Skeletal muscle tissue (tissue), 5 donors: ENCODE measurements at places on chromosomes 12 and 14. TPM values are rescaled to one million over a fixed set of nuclear protein-coding genes. Genes with fewer than 3 reads are reported as not detected.

Gene IRAK4
- total RNA-seq, result 7.3 TPM

Gene SYNE2
- total RNA-seq, result 81.4 TPM

Gene SLCO1B1
- not detected for total RNA-seq

Gene NKX2-1
- not detected for total RNA-seq

Gene PRICKLE1
- total RNA-seq, result 27.1 TPM

Gene TAS2R13
- total RNA-seq, result 4.2 TPM

Gene MANSC1
- total RNA-seq, result 1.6 TPM

Gene ABCC9
- total RNA-seq, result 111 TPM

Gene UBE3B
- total RNA-seq, result 21.4 TPM

Gene SLC16A7
- total RNA-seq, result 9.4 TPM

Gene TDP1
- total RNA-seq, result 12.5 TPM

Gene FAM222A
- 1.0 TPM for total RNA-seq

Gene ZDHHC22
- total RNA-seq, result 0.52 TPM

Gene DIO2
- 1.6 TPM for total RNA-seq

Gene KRT78
- not detected for total RNA-seq

Gene PHETA1
- 2.6 TPM for total RNA-seq

Gene EFS
- total RNA-seq, result 17.2 TPM

Gene DBX2
- under 0.01 TPM for total RNA-seq

Gene EEA1
- 9.4 TPM for total RNA-seq

Gene REP15
- 1.0 TPM for total RNA-seq

Gene KRT75
- total RNA-seq, result not detected

Gene KITLG
- 14.6 TPM for total RNA-seq

Gene ALDH1L2
- 6.3 TPM for total RNA-seq

Gene FERMT2
- 98.6 TPM for total RNA-seq

Gene GPR137C
- 1.6 TPM for total RNA-seq

Gene DCAF5
- total RNA-seq, result 20.9 TPM

Gene LETMD1
- total RNA-seq, result 40.2 TPM

Gene NAP1L1
- total RNA-seq, result 130 TPM

Gene BCL2L2
- 11.0 TPM for total RNA-seq

Gene TAS2R19
- 9.9 TPM for total RNA-seq

Gene ALKBH2
- total RNA-seq, result 20.4 TPM

Gene CD4
- total RNA-seq, result 6.8 TPM

Gene GCH1
- 9.9 TPM for total RNA-seq

Gene UNC79
- under 0.01 TPM for total RNA-seq

Gene TPCN1
- 11.0 TPM for total RNA-seq

Gene ASB2
- total RNA-seq, result 16.2 TPM

Gene CABP1
- 0.52 TPM for total RNA-seq

Gene RNF41
- 30.8 TPM for total RNA-seq

Gene CAPZA3
- not detected for total RNA-seq

Gene STAC3
- 166 TPM for total RNA-seq

Gene SERPINA1
- 3.7 TPM for total RNA-seq

Gene FOXA1
- not detected for total RNA-seq

Gene CPNE8
- total RNA-seq, result 4.7 TPM

Gene PTCSC3
- total RNA-seq, result not detected

Gene SRRM4
- total RNA-seq, result under 0.01 TPM

Gene NOVA1
- 12.5 TPM for total RNA-seq

Gene VRTN
- total RNA-seq, result not detected

Gene CCDC184
- 0.52 TPM for total RNA-seq

Gene BEGAIN
- total RNA-seq, result 1.0 TPM

Gene CTSG
- 0.52 TPM for total RNA-seq

Gene ACOT2
- total RNA-seq, result 38.6 TPM

Gene LRP1-AS
- total RNA-seq, result 1.0 TPM

Gene RGS6
- total RNA-seq, result 5.2 TPM

Gene TESPA1
- 0.52 TPM for total RNA-seq

Gene HOXC9
- total RNA-seq, result 4.2 TPM

Gene ACOT4
- total RNA-seq, result 0.52 TPM
